ENCODE measurements at places on chromosomes 1 and 21. TPM values are rescaled to one million over a fixed set of nuclear protein-coding genes. Genes with fewer than 3 reads are reported as not detected.

The RGL1 gene
- total RNA-seq = 2.3 TPM

DNA sequence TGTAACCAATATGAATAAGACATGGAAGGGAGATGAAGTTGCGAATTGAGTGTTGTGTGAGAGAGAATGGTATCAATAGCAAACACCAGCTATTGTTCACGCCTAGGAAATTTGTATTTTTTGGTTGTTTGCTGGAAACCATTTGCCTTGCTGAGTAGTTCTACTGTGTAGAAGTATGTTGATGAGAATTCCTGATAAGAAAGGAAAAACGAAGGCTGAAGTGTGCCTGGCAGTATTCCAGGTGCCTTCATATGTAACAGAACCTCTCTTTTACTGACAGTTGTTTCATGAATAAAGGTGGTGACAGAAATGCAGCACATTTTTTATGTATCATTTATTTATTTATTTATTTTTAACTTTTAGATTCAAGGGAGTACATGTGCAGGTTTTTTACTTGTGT, 79.5 kb downstream of the SDCCAG8 start:
- DNase-seq = no peak

The TMEM125 gene
- total RNA-seq = 4.2 TPM

The CA6 gene
- total RNA-seq = not detected

- DNase-seq = no peak
Measured at GRCh38 chr1:69498711-69499110, 69.0 kb upstream of the LRRC7 start.

DNA sequence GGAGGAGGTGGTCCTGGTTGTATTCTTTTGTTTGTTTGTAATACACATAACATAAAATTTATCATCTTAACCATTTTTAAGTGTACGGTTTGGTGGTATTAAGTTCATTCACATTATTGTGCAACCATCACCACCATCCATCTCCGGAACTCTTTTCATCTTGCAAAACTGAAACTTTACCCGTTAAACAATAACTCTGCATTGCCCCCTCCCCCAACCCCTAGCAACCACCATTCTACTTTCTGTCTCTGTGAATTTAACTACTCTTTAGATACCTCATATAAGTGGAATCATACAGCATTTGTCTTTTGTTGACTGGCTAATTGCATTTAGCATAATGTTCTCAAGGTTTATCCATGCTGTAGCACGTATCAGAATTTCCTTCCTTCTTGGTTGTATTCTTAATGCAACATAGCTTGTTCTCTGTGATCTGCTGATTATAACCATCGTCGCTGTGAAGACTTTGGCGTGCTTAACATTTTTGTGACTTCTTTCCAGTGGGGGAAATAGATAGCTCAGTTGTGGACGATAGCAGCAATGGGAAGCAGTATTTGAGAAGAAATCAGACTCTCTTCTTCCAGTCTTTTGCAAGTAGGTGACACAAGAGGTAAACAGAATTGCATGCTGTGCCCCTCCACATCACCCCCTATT, 117.5 kb upstream of the HOOK1 start:
- DNase-seq = no peak

DNA sequence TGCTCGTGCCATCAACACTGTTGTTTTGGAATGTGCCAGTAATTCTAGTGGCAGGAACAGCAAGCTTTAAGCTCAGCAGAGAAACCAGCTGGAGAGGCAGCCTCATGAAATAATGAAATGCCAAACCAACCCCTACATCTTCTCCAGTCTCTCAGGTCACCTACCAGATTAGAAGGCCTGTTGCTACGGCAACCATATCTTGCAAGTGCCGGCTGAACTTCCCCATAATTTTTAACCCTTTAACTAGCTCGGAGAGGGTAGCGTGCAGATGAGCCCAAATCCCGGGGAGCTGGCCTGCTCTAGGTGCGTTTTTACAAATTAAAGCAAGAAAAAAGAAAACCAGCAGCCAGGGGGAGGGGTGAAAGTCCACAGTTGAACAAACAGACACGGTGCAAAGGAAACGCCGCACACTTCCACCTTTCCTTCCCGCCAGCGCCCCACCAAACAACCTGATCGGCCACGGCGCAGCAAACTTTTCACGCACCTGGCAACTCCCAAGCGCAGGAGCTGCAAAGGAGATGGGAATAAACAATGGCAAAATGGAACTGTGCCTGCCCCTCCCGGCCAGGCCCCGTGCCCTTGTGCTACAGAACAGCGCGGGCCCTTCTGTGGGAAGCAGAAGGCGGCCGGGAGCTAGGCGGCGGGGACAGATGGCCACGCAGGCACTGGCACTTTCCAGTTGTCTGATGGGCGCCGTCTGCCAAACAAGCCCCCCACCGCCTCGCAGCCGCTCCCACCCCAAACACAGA, 50.1 kb downstream of the SSBP3 start:
- DNase-seq = no peak

DNA sequence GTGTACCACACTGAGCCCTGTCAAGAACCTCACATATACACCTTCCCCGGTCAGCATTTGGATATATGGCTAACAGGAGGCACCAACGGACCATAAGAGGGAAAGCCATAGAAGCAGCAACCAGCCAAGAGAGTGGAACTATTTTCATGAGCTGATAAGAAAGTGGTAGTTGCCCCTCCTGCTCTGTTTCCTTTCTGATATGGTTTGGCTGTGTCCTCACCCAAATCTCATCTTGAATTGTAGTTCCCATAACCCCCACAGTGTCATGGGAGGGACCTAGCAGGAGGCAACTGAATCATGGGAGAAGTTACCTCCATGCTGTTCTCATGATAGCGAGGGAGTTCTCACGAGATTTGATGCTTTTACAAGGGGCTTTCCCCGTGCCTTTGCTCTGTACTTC, 366.1 kb upstream of the DAB1 start:
- no peak for DNase-seq

DNA sequence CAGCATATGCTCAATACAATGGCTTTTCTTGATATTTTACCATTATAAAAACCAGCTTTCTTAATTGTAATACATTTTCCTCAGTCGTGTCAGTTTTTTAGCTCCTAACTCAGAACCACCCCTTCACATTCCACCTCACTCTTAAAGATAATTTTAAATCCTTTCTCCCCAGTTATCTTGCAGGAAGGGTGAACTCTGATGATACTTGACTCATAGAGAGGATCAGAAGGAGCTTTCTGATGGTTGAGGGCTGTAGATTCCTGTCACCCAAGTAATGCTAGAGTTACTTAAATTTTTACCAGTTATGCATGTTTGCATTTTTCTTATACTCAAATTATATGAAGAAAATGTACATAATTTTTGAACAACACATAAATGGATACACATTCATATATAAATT, 233.7 kb downstream of the NCAM2 start:
- DNase-seq = no peak

GRCh38 chr1:93961906-93962305, 52.7 kb upstream of the GCLM start:
- DNase-seq = no peak

DNA sequence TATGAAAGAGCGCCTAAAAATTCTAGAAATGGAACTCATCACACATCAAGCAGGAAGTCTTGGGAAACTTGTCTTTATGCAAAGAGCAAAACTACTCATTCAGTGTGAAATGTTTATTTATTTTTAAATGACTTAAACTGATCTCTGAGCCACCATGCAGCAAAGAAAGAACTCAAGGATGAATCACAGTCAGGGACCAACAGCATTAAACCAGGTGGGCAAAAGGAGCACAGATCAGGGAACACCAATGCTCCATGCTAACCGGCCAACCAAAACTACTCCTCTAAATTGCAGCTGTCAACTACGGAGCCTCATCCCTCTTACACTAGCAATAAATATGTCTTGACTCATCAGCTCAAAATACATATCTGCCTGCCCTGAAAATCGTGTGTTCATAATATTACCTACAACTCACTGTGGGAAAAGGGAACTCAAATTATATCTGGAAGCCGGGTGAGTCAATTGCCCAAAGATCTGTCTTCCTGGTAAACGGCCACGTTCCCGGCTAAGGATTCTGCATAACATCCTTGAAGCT, 129.2 kb downstream of the PTPN14 start:
- DNase-seq = no peak

GRCh38 chr1:56452027-56453011, 127.0 kb downstream of the PLPP3 start:
- DNase-seq = no peak

DNA sequence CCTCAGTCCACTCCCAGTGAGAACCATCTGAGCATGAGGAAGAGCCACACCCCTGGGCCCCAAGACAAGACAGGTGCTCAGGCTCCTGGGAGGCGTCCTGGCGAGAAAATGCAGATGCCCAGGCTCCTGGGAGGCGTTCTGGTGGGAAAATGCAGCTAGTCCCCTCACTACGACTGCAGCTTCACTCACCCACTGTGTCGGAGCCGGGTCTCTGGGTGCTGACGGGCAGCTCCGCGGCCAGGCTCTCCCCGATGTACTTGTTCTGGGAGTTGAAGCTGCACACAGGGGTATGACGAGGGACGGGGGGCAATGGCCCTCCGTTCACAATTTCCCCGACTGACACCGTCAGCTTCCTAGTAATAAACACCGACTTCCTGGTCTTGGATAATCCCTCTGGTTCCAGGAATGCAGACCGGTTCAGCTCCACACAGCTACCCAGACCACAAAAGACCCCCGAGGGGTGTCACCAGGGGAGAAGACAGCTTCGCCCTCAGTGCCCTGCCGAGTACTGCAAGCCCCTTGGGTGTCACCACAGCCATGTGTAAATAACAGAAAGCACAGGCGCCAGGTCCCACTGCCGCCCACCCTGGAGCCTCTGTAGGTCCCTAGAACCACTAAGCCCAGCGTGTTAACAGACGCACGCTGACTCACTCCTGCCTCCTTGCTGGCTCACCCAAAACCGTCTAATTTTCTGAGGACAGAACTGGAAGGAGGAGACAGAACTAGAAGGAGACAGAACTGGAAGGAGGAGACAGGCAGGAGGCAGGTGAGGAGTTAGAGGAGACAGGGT, 19.5 kb downstream of the MCM3AP start:
- no peak for DNase-seq

- DNase-seq = no peak
Measured at GRCh38 chr1:63773815-63774616, at the start of gene ROR1. Gene ROR1 (plus strand): TSS chr1:63774017.

GRCh38 chr21:19908390-19908789, 1089.8 kb upstream of the NCAM2 start:
- DNase-seq = no peak

GRCh38 chr1:226691247-226691646, 47.8 kb downstream of the ITPKB start:
- no peak for DNase-seq

DNA sequence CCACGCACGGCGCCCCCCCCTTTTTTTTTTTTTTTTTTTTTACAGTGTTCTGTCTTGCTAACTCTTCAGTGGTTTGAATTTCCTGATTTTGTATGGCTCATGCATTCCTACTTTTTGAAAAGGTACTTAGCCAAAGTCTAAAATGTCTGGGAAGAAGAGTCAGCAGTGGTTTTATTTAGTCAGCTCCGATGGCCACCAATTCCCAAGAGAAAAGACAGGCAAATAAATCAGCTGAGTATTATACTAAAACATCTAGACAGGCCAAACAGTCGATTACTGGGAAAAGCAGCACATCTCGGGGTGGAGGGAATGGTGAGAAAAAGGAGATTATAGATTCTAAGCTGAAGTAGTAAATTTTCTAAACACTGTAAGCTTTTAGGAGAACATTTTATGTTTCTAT, 192.5 kb upstream of the ZRANB2 start:
- no peak for DNase-seq

The FNDC5 gene
- not detected for total RNA-seq

DNA sequence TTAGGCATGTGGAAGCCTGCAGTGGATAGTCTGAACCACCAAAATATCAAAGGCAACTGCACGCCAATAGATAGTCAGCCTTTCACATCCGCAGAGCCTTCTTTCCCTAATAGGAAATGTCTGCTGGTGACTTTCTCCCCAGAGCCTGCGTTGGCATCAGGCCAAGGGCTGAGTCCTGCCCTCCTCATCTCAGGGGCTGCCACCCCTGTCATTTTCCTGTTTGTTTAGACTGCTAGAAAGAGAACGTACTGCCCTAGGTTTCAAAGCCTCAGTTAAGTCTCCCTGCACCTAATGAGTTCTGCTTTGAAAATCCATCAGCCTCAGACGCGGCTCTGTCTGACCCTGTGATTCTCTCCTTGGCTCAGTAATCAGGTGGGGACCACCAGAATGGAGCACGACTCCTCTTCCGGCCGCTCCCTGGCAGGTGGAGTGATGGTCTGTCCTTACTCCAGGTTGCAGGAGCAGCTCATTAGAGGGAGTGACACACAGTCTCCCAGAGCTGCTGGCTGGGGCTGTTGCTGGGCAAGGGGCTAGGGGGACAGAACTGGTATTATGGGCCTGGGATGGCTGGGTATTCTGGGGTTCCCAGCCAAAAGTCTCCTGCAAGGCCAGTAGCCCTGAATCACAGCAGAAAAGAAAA, 27.3 kb downstream of the STUM start:
- no peak for DNase-seq

The HRNR gene
- not detected for total RNA-seq

- DNase-seq = no peak
Measured at GRCh38 chr1:11052839-11053757, 6.1 kb upstream of the MASP2 start.

The MTARC1 gene
- 6.1 TPM for total RNA-seq

Data from esophagus squamous epithelium (tissue), 5 donors.